Stimulated activated CD8-positive, alpha-beta memory T cell treated with anti-CD3 and anti-CD28 coated beads, Interleukin-7, amount 100 ng/mL, for 1 hour (primary cell): ENCODE measurements at places on chromosomes 7 and 10.

DNA sequence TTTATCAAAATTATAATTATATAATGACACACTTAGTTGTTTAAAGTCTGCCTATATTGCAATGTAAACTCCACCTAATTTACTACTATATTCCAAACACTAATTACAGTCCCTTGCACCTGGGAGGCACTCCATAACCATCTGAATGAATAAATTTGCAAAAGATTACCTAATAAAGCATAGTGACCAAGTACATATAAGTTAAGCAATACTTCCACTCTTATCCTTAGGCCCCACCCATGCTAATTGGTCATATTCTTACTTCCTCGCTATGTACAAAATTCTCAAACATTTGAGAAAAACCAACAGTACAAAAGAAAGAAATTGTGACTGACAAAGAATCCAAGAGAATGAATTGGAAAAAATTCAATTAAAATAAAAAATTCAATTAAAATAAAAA lies 65.3 kb downstream of the ZFAND4 start:
- no peak for DNase-seq

DNA sequence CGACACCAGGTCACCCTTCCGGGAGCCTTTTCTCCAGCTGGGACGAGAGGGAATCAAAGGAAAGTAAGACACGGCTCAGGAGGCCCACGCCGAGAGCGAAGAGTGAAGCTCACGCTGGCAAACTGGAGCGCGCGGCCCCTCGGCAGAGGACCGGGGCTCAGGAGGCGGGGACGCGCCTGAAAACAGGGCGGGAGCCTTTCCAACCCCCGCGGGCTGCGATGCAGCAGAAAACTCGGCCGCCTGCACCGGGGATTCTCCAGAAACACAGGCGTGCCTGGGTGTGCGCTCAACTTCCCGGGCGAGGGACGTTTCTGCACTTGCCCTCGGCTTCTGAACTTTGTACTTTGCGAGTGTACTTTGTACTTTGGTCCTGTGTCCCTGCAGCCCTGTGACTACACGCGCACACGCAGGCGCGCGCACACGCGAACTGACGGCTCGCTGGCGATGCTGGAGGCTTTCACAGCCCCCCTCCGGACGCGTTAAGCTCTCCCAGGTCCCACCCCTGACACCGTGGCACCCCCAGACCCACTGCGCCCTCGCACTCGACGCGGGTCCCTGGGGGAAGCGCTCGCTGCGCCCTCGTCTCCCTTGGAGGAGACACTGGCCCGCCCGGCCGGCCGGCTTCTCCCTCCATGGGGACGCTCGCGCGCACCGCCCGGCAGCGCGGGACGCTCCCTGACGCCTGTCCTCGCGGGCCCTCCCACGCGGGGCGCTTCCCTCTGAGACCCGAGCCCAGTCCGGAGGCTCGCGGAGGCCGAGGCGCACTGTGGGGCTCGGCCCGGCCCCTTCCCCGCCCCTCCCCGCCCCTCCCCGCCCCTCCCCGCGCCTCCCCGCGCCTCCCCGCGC lies 588 bp upstream of the PAOX start:
- DNase-seq: no peak

- DNase-seq: no peak
Observed at GRCh38 chr7:112185005-112185834, 21.0 kb downstream of the DOCK4 start.

- no peak for DNase-seq
Observed at GRCh38 chr10:26220901-26221300, 4.3 kb downstream of the GAD2 start.

DNA sequence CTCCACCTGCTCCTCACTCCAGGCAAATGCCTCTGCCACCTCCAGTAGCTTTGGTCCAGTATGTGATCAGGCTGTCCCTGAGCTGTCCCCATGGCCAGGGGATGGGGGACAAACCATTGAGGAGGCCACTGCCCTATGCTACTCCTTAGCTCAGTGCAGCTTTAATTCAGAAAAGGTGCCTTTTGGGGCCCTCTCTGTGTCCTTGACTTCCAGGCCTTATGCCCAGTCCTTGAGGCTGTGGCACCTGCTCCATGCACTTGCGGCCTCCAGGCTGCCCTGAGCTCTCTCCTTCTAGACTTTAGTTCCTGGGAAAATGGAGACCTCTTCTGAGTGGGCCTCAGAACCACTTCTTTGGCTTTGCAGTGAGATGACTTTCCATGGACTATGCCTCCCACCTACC lies 650.8 kb upstream of the CELF2 start:
- DNase-seq: no peak

- no peak for DNase-seq
Observed at GRCh38 chr7:17015598-17016031, 133.8 kb upstream of the AGR3 start.

DNA sequence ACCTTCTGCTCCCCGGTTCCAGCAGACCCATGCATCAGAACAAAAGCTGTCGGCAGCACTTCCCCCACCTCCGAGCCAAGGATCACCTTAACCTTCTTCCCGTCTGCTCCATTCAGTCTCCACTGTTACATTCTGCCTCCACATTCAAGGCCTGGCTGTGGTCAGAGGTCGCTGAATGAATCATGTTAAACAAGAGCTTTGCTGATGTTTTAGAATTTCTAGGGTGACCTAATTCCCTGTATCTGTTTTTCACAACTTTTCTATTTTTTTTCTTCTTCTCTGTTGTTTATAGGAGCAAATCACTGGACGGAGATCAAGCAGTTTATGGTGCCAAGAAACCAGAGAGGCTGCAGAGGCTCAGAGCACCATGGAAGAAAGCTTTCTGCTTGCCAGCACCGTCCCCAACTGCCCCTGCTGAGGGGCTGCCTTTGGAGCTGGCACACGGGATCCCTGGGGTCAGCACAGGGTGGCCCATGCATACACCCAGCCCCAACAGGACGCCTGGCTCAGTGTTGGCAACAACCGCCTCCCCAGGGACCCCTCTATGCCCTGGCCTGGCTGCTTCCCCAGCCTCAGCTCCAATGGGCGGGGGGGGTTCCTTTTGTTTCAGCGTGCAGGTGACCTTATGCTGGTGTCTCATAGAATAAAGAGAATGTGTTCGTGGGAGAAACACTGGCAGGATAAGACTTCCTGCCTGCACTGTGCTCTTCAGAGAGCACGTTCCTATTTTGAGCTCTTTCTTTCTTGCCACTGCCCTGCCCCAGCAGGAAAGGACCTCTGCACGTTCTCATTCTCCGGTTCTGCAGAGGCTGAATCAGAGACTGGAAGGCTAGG lies 182.7 kb upstream of the LYZL2 start:
- no peak for DNase-seq

GRCh38 chr10:14858338-14858960 lies 20.2 kb upstream of the SUV39H2 start:
- DNase-seq: no peak

GRCh38 chr10:67794909-67795460 lies 43.0 kb downstream of the DNAJC12 start:
- no peak for DNase-seq

DNA sequence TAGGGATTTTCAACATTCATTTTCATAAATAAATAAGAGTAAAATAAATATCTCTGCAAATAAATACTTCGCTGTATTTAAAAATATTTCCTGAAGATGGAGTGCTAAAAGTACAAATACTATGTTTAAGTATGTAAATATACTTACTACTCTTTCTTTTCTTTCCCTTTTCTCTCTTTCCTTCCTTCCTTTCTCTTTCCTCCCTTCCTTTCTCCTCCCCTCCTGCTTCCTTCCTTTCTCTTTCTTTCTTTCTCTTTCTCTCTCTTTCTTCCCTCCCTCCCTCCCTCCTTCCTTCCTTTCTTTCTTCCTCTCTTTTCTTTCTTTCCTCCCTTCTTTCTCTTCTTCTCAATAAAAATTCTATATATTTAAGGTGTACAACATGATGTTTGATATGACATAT lies 496.1 kb downstream of the CCSER2 start:
- DNase-seq: no peak

DNA sequence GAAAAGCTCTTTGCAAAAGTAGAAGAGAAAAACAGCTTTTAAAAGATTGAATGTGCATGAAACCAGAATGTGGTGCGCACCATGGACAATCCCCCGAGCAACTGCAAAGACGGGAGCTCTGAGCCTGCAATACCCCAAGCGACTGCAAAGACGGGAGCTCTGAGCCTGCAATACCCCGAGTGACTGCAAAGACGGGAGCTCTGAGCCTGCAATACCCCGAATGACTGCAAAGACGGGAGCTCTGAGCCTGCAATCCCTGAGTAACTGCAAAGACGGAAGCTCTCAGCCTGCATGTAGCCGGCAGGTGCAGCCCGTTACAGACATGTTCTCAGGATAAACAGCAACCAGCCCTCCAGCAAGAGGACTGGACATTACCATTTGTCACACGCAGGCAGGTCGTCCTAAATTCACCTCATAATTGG lies 6.2 kb downstream of the ZNF775 start:
- DNase-seq: no peak

DNA sequence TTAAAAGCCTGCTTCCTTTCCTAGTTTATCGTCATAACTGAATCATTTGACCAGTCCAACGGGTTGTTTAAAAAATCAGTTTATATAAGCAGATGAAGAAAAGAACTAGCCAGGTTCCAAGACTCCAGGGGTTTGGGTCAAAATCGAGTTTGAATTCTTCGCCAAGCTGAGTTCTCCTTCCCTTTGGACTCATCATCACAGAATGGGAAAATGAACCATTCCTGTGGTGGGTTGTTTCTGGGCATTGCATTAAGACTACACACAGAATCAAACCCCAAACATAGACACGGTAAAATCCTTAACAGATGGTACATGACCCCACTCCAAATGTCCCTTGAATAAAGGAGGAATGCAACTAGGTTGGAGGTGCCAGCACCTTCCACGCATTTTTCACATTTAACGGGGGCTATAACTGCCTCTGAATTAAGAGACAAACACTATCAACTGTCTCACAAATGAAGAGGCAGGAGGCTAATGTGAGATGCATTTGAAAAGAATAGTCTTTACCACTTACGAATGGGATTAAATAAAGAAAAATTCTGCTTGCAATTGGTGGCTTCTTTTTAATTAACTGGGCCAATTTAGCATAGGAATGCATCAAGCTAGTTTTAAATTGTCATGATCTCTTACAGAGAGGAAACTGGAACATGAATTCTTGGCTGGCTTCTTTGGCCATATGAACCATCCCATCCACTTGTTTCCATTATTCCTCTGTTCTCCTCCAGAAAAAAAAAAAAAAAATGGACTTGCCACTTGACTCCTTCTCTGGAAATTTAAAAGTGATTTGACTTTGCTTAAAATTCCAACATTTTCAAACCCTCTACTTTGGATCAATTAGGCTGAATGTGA lies 61.1 kb downstream of the CHST15 start:
- DNase-seq: no peak

- DNase-seq: no peak
Observed at GRCh38 chr7:18553605-18554003, 58.1 kb downstream of the HDAC9 start.

- DNase-seq: no peak
Observed at GRCh38 chr7:143519411-143520131, 41.9 kb downstream of the TAS2R41 start.

GRCh38 chr7:33921216-33921938 lies 16.0 kb downstream of the BMPER start:
- DNase-seq: no peak

- DNase-seq: no peak
Observed at GRCh38 chr10:21727452-21728168, 193.6 kb downstream of the MLLT10 start.

- DNase-seq: no peak
Observed at GRCh38 chr7:102255501-102255900, 31.2 kb upstream of the SH2B2 start.

DNA sequence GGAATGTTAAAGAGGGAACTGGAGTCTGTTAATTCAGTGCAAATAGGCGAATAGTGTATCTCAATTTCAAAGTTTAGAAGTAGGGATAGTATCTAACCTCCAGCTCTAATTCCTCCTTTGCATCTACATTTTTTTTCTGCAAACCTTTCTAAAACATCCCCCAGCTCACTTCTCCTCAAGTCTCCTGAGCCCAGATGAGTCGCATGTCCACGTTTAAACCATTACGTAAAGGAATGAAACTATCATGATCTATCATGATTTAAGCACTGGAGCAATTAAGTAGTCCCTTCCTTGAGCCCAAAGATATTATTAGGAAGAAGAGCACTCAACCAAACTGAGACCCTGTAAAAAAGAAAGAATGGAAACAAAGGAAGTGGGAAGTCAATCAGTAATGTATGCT lies 29.9 kb downstream of the GPR22 start:
- no peak for DNase-seq

DNA sequence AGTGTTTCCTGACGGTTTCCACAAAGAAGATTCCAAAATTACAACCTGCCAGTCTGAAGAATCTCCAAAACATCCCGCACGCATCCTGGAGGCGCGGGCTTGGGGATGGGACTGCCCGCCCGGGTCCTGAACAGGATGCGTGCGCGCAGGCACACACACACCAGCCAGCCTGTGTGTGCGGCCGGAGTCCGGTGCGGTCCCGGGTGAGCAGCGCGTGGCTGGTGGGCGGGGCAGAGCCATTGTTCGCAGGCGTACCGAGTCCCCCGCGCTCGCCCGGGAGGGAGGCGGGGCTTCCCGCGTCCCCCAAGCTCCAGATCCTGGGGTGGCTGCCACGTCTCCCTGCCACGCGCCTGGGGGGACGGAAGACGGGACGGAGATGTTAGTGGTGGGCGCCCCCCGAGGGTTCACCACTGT lies 675 bp upstream of the SCD start:
- DNase-seq: no peak

- no peak for DNase-seq
Observed at GRCh38 chr10:98078774-98079173, 48.4 kb upstream of the CRTAC1 start.

- no peak for DNase-seq
Observed at GRCh38 chr7:3494947-3495346, 193.9 kb downstream of the SDK1 start.

DNA sequence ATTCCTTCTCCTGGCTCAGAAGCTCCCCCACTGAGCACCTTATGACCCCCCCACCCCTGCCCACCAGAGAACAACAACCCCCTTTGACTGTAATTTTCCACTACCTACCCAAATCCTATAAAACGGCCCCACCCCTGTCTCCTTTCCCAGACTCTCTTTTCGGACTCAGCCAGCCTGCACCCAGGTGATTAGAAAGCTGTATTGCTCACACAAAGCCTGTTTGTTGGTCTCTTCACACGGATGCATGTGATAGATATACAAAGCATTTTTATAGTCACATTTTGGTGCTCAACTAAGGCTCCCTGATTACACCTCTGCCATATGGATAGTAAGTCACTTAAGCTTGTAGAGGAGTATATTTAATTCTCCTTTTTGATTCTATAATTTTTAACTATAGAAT lies 985.8 kb downstream of the REEP3 start:
- no peak for DNase-seq

GRCh38 chr7:29077854-29078253 lies 68.5 kb downstream of the CPVL start:
- DNase-seq: no peak

- no peak for DNase-seq
Observed at GRCh38 chr7:158731761-158732160, 27.2 kb upstream of the NCAPG2 start.

DNA sequence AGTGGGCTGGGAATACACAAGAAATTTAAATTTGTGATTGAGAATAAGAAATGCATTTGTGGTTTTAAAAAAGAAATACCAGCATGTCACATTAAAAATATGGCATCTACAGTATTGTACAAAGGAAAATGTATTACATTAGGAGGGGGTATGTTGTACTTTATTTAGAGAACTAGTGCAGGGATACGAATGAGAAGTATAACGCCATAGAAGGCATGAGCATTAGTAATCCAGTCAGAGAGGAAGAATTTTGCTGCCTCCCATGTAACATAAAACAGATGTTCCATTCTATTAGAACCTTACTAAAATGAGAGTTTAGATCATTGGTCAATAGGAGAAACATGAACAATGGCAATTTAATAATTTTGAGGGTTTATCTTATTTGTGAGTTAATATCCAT lies 182.2 kb downstream of the ADK start:
- no peak for DNase-seq
